A673 (cell line): ENCODE measurements at places on chromosomes 16 and 17. TPM values are rescaled to one million over a fixed set of nuclear protein-coding genes. Genes with fewer than 3 reads are reported as not detected.

Gene TMEM204
- total RNA-seq, result not detected in 2 replicates

Gene METTL16
- 50.8 and 51.3 TPM in 2 replicates for total RNA-seq

Gene EPN2
- 52.0 and 55.6 TPM in 2 replicates for total RNA-seq

Gene NECAB2
- 0.76 and 0.80 TPM in 2 replicates for total RNA-seq

Gene TBC1D26
- 0.11 and 0.39 TPM in 2 replicates for total RNA-seq

Gene CSNK1D
- 139 and 150 TPM in 2 replicates for total RNA-seq

Gene SEPTIN12
- not detected in 2 replicates for total RNA-seq

Gene GLP2R
- not detected in 2 replicates for total RNA-seq

Gene ARL5C
- not detected in 2 replicates for total RNA-seq

Gene WFDC1
- total RNA-seq, result not detected in 2 replicates

Gene SSTR5
- not detected in 2 replicates for total RNA-seq

Gene CLEC18C
- 8.9 and 11.6 TPM in 2 replicates for total RNA-seq

Gene C17orf50
- not detected in 2 replicates for total RNA-seq

Gene ANKRD13B
- total RNA-seq, result 81.5 and 98.7 TPM in 2 replicates

Gene SDR42E2
- not detected in 2 replicates for total RNA-seq

Gene CCL2
- total RNA-seq, result 3.7 and 3.9 TPM in 2 replicates

Gene RHBDL1
- 1.5 and 2.3 TPM in 2 replicates for total RNA-seq

Gene C17orf67
- 2.7 TPM in 2 replicates for total RNA-seq

Gene CDC42EP4
- 37.5 and 40.2 TPM in 2 replicates for total RNA-seq

Gene RASL10B
- total RNA-seq, result 15.9 TPM in 2 replicates

Gene CMTM4
- total RNA-seq, result 30.3 and 37.7 TPM in 2 replicates

Gene PHF23
- total RNA-seq, result 84.0 and 85.1 TPM in 2 replicates

Gene HS3ST3A1
- total RNA-seq, result not detected in 2 replicates

Gene PITPNM3
- 0.71 and 1.9 TPM in 2 replicates for total RNA-seq

Gene PSMD3
- total RNA-seq, result 161 and 168 TPM in 2 replicates

Gene PPL
- total RNA-seq, result 0.04 and 0.42 TPM in 2 replicates

Gene DNAI2
- not detected in 2 replicates for total RNA-seq

Gene TLCD2
- total RNA-seq, result 2.1 and 4.2 TPM in 2 replicates

Gene COX4I1
- 554 and 575 TPM in 2 replicates for total RNA-seq

Gene PRSS36
- total RNA-seq, result 0.41 and 0.72 TPM in 2 replicates

Gene ATP5PD
- 291 and 311 TPM in 2 replicates for total RNA-seq

Gene APOBR
- total RNA-seq, result not detected in 2 replicates

Gene MT2A
- total RNA-seq, result 81.8 and 218 TPM in 2 replicates

Gene HS3ST2
- 0.24 TPM in 1 of 2 replicates, not detected in the other for total RNA-seq

Gene FOXN1
- total RNA-seq, result not detected in 2 replicates

Gene ETV4
- 25.7 and 31.2 TPM in 2 replicates for total RNA-seq

Gene ASPHD1
- 2.0 and 2.5 TPM in 2 replicates for total RNA-seq

Gene ITGAL
- not detected in 2 replicates for total RNA-seq

Gene MPV17L
- total RNA-seq, result 6.3 TPM in 2 replicates

Gene OR1G1
- not detected in 2 replicates for total RNA-seq

Gene KREMEN2
- 0.49 and 1.6 TPM in 2 replicates for total RNA-seq

Gene KRT24
- total RNA-seq, result not detected in 2 replicates

Gene RNPS1
- total RNA-seq, result 345 and 365 TPM in 2 replicates

Gene GPRC5B
- 4.0 and 6.9 TPM in 2 replicates for total RNA-seq

Gene PPM1E
- total RNA-seq, result 6.0 and 8.4 TPM in 2 replicates

Gene MEOX1
- total RNA-seq, result 0.82 and 1.1 TPM in 2 replicates
